ENCODE measurements at places on chromosomes 6 and 20. TPM values are rescaled to one million over a fixed set of nuclear protein-coding genes. Genes with fewer than 3 reads are reported as not detected.
A peak's percentile ranks its signal among the peaks of the same experiment; 100 is the strongest.

- no peak for DNase-seq
Observed at GRCh38 chr6:4813055-4813454, 36.9 kb downstream of the CDYL start.

DNA sequence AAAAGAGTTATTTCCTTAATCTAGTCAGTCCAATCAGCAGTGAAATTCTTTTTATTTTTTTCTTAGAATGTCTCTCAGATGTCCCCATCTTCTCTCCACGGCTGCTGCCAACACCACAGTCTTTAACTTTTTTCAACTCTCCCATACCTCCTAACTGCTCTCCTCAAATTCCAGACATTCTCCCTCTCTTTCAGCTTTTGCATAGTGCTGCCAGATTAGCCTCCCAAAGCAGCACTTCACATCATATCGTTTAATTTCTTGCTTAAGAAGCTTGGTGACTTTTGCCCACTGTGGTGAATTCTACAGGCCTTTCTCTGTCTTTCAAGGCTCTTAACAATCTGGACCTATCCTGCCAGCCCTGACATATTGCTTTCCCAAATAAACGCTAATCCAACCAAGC, 233.4 kb downstream of the UST start:
- no peak for DNase-seq

DNA sequence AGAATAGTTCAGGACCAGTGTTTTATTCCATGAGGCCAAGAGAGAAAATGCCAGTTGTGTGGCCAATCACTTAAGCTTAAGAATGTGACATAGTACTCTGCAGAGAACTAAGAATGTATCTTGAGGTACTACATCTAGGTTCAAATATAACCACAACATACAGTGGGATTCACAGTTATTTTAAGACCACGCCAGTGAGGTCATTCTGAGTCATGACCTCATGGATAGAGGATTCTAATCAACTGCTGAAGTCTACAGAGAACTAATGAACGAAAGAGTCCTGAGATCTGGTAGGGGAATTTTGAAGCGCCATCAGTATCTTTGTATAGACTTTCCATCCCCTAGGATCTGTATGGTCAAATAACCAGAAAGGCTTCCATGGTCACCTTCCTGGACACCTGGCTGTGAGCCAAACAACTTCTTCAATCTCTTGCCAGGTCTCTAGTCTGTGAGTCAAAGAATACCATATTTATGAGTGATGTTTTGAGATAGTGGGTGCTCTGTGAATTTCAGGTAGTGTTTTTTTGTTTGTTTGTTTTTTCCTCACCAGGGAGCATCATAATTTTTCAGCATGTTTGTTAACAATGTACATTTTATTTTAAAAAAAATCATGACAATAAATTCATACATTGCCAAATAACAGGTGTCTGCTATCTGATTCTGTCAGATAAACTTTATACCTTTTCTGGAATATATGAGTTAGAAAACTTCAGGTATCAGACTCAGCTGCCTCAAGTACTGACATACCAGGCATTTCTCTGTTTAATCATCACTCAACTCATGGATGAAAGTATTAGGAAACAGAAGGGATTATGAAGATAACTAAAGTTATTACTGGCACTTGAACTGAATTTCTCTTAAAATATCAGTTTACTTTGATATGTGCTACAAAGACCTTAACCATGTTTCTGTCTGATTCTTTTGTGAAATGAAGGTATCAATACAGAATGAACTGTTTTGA, 217.9 kb downstream of the PLCB4 start:
- DNase-seq = no peak

GRCh38 chr6:64288351-64288750, 652.7 kb downstream of the PHF3 start:
- no peak for DNase-seq

GRCh38 chr6:107917451-107918375, 40.3 kb downstream of the SEC63 start:
- no peak for DNase-seq

DNA sequence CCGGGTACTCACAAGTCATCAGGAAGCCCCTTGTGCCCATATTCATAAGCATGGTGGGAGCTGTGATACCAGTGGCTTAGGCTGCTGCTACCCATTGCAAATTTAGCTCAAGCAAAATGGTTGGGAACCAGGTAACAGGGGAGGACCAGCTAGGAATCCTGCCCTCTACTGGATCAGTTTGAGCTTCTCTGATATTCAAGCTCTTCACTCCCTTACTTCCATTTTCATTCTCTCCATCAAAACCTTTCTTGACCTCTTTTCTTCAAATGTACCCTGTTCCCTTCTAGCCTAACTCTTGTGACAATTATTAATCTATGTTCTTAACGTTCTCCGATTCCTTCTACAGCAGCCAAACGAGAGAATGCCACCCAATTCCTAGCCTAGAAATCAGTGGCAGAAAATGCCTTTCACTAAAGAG, 9.7 kb downstream of the NOL7 start:
- peak; percentile 21 for DNase-seq

- peak; percentile 36 for DNase-seq
Observed at GRCh38 chr20:45783656-45784294, 7.9 kb downstream of the WFDC3 start.

GRCh38 chr6:13813621-13814175, 659 bp downstream of the MCUR1 start:
- DNase-seq = peak; percentile 47

GRCh38 chr6:6412700-6413099, 92.2 kb upstream of the F13A1 start:
- DNase-seq = no peak

DNA sequence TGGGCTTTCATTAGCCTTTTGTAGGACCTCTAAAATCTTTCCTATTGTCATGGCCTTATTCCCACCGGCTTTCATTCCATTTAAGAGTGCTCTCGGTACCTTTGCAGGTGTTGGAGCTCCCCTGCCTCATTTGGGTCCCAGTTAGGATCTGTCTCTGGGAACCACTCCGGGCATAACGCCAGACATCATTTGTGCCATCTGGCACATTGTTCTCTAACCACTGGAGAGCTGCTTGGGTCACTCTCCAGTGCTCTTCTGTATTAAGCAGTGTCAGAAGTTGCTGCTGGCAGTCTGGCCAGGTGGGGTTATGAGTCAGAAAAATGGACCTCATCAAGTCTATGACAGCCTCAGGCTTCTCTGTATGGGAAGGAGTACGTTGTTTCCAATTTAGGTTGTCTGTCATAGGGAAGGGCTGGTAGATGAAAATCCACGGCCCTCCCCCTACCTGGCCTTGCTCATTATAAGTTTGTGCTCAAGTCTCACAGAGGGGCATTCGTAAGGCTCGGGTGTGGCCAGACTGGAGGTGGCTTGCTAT, 62.9 kb upstream of the MOCS1 start:
- peak; percentile 26 for DNase-seq

DNA sequence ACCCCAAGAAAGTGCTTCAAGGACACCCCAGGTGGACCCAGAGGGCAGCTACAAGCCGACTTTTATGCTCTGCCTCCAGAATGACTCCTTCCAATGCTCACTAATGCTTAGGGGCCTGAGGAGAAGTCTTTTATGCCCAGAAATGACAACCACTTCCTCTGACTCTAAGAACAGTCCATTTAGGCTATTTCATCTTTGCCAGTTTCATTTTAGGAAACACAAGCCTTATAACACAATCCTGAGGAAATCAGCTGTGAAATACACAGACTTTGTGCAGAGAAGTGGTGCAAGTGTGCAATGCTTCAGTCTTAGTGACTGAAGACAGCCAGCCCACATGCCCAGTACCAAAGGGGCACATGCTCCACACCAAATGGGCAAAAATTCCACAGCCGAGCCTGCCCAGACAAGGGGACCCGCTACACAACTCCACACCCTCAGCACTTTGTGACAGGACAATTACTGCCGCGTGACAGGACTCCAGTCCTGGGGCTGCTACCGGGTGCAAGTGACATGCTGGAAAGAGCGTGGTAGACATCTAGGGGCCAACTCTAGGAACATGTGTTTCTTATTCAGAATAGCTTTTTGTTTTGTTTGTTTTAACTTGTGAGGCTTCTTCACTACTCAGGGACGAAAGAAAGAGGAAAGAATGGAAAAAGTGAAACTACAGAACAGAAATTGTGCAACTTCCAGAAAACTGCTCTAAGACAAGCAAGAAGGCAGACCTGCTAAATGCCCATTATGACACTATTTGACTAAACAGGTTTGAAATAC, 28.2 kb upstream of the PLAGL1 start:
- no peak for DNase-seq

DNA sequence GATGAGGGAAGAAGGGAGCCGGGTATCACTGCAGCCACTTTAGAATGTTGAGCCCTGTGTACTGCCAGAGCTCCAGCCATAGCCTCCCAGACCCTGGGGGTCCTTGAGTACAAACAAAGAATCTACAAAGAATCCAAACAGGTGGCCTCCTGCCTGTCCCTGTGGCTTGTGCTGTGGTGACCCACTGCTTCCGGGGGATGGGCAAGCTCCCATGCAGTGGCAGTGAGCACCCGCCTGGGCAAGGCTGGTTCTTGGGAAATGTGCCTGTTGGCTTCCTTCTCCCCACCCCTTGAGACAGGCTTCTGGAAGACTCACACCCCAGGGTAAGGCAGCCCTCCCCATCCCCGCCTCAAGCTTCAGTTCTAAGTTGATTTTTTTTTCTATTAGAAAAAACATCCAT, 13.9 kb downstream of the SIRPA start:
- no peak for DNase-seq

GRCh38 chr20:33793011-33793931, 17.9 kb upstream of the CHMP4B start:
- DNase-seq = no peak

GRCh38 chr6:132648356-132648755, 10.6 kb downstream of the TAAR1 start:
- peak; percentile 79 for DNase-seq

- DNase-seq = no peak
Observed at GRCh38 chr6:109834131-109834530, 143.0 kb downstream of the FIG4 start.

DNA sequence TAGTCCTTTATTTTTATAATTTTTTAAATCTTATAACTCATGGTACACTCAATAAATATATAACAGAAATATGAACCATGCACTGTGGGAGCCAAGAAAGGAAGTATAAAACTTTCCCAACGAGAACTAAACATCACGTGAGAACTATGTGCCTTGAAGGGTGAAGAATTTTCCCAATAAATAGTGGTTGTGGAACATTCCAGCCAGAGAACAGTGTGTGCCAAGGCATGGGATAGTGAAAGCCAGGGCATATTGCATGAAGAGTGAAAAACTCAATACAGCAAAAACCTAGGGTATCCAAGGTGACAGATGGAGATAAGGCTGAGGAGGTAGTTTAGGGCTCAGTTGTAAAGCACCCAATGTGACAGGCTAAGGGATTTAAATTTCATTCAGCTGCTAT, 86.1 kb downstream of the SIM1 start:
- no peak for DNase-seq

- DNase-seq = peak; percentile 14
Observed at GRCh38 chr20:49724408-49725223, 10.9 kb upstream of the B4GALT5 start.

DNA sequence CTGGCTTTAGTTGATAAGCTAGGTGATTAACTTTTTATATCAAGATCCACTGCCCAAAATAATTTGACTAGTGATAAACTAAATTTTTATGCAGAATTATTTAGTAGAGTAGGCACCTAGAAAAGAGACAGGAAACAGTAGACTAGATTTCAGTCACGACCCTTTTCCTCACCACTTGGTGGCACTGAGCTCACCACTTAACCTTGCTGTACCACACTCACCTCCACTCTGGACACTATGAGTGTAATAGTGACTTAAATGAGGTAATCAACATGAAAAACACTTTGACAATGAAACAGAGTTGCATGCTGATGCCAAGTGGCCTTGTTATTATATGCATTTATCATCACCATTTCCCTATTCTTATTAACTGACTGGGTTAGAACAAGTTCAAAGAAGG, 730.4 kb downstream of the KIF16B start:
- DNase-seq = peak; percentile 2

DNA sequence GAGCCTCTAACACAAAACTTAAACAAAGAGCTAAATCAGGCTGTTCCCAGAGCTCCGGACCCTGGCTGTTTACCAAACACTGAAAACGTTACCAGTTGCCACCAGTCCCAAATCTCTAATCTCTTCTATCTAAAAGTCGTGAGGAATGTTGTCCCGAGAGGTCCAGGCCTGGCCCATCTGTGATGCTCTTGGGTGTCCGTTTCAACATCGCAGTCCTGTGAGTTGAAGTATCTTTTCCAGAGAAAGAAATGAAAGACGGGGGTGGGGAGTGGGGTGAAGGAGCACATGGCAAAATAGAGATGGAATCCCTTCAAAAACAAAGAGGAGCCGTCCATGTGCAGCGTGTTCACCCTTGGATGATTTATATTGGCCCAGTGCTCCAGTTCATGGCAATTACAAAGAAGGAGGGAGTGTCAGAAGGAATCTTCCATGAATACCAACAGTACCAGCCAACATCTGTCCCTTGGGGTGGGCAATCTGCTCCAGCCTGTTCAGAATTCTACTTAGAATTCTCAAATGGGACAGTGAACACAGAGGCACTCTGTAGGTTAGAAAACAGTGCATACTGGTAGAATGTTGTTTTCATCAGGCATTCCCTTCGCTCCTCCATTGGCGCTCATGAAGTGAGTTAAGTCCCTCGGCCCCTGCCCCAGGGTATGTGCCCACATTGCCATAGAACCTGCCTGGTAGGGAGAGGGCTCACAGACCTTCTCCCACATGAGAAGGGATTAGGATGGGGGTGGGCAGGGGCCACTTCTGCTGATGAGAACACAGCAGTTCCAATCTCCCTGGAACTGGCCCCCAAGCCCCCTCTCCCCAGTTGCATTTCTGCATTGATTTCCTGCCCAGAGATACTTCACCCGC, 112.1 kb downstream of the LY86 start:
- no peak for DNase-seq

SIGLEC1 gene
- not detected for total RNA-seq

OOEP gene
- not detected for total RNA-seq

LCA5 gene
- total RNA-seq = 4.8 TPM

TMEM30A gene
- 127 TPM for total RNA-seq

NKX2-4 gene
- total RNA-seq = not detected

DIDO1 gene
- 38.7 TPM for total RNA-seq

HLA-DRB5 gene
- total RNA-seq = not detected

ESR1 gene
- total RNA-seq = 0.33 TPM

TLDC2 gene
- not detected for total RNA-seq

C20orf204 gene
- 0.91 TPM for total RNA-seq

FHL5 gene
- total RNA-seq = not detected

VSX1 gene
- total RNA-seq = not detected

OR2H1 gene
- not detected for total RNA-seq

CCHCR1 gene
- 24.0 TPM for total RNA-seq

SDCBP2 gene
- 13.8 TPM for total RNA-seq

Measured in mammary epithelial cell (primary cell).